ENCODE measurements at places on chromosomes 16 and 17.

DNA sequence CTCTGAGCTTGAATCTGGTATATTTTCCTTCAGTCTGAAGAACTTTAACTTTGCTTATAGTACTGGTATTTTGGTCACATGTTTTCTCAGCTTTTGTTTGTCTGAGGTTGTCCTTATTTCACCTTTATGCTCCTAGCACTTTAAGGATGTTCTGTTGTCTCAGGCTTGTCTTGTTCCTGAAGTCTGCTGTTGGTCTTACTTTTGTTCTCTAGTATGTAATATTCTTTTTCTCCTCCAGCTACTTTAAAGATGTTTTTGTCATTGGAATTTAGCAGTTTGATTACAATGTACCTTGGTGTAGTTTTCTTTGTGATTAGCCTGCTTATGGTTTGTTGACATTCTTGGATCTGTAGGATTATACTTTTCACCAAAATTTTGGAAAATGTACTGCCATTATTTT, 23.6 kb downstream of the RPTOR start:
- H3K4me1 ChIP-seq, result peaks cover 2% of the 10 kb centered on the region
- H3K4me3 ChIP-seq, result no peak overlapping the region
- no peaks in the 10 kb centered on the region for H3K36me3 ChIP-seq
- no peak for DNase-seq
- no peaks in the 10 kb centered on the region for H3K27me3 ChIP-seq

DNA sequence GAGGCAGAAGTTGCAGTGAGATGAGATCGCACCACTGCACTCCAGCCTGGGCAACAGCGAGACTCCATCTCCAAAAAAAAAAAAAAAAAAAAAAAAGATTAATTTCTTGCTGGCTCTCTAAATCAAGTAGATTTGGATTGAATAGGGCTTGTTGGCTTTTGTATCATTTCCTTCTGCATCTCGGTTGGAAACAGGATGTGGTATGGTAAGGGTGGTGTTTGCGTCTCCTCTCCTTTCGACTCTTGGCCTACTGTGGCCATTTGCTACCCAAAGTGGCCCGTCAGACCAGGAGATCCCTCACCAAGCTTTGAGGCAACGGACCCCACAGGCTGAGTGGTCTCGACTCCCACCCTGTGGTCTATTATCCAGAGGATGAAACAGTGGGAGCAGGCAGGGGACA, 168.0 kb upstream of the IRX3 start:
- no peak for DNase-seq
- H3K4me3 ChIP-seq, result no peak overlapping the region
- H3K27ac ChIP-seq, result no peak overlapping the region
- H3K27me3 ChIP-seq, result no peaks in the 10 kb centered on the region

- no peaks in the 10 kb centered on the region for H3K4me1 ChIP-seq
- H3K36me3 ChIP-seq, result no peaks in the 10 kb centered on the region
- no peak for DNase-seq
- H3K27me3 ChIP-seq, result no peaks in the 10 kb centered on the region
- no peak overlapping the region for H3K27ac ChIP-seq
- no peak overlapping the region for H3K4me3 ChIP-seq
These were observed 166.4 kb downstream of the C16orf95 start for GRCh38 chr16:87150681-87151280.

GRCh38 chr17:66364508-66364907, 62.1 kb downstream of the PRKCA start:
- DNase-seq, result no peak
- no peaks in the 10 kb centered on the region for H3K4me1 ChIP-seq
- no peak overlapping the region for H3K27ac ChIP-seq

GRCh38 chr17:79627766-79628690, 17.2 kb upstream of the RBFOX3 start:
- no peaks in the 10 kb centered on the region for H3K36me3 ChIP-seq
- H3K27me3 ChIP-seq, result no peaks in the 10 kb centered on the region
- H3K27ac ChIP-seq, result no peak overlapping the region
- no peak for DNase-seq

GRCh38 chr16:21646721-21647561, 5.5 kb downstream of the IGSF6 start:
- H3K27ac ChIP-seq, result no peak overlapping the region
- no peak for DNase-seq
- H3K4me3 ChIP-seq, result no peak overlapping the region
- H3K36me3 ChIP-seq, result no peaks in the 10 kb centered on the region

DNA sequence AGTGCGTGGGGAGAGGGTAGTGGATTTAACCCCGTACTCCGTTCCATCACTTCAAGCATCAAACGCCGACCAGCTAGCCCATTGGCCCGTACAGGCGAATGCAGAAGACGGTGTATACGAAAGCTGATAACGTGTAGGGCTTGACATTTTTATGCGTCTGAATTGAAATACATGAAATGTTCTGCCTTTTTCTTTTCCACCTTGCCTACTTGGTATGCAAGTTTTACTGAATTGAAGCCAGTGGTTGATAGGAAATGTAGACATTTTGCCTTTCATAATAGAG, 834 bp upstream of the STAT3 start:
- H3K27me3 ChIP-seq, result no peaks in the 10 kb centered on the region
- H3K4me1 ChIP-seq, result peaks cover 4% of the 10 kb centered on the region
- no peak for DNase-seq
- no peak overlapping the region for H3K27ac ChIP-seq

DNA sequence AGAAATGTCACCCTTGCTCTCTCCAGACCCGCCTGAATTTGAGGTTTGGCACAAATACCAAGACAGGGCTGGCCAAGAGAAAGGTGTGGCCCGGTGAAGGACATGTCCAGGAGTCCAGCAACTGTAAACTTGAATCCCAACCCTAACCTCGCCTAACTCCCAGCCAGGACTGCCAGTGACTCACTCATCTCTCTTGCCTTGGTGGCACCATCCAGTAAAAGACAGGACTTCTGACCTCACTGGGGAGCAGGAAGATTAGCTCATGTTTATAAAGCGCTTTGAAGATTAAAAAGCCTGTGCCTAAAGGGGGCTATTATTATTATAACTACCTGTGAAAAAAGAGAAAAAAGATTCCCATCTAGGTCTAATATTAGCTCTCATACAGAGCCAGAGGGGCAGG, 335.3 kb downstream of the SOX9 start:
- no peaks in the 10 kb centered on the region for H3K27me3 ChIP-seq
- no peak overlapping the region for H3K27ac ChIP-seq
- H3K36me3 ChIP-seq, result no peaks in the 10 kb centered on the region
- no peaks in the 10 kb centered on the region for H3K4me1 ChIP-seq
- no peak for DNase-seq

GRCh38 chr16:86471896-86472295, 38.4 kb upstream of the FOXF1 start:
- no peak for DNase-seq
- no peaks in the 10 kb centered on the region for H3K4me1 ChIP-seq
- H3K4me3 ChIP-seq, result no peak overlapping the region
- H3K27ac ChIP-seq, result no peak overlapping the region
- no peaks in the 10 kb centered on the region for H3K36me3 ChIP-seq
- H3K27me3 ChIP-seq, result no peaks in the 10 kb centered on the region

DNA sequence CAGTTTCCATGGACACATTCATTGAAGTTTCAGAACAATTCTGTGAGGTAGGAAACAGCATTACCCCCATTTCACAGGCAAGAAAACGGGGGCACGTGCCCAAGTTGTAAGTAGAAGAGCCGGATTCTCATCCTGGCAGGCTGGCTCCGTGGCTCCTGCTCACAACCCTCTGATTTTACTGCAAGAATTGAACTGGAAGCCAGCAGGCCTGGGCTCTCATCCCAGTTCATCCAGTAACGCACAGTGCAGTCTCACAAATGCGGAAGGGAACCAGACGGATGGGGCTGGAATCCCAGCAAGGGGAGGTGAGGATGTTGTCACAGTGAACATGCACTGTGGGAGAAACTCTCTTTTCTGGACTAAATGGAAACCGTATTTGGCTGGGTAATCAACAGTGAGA, 40.7 kb upstream of the DOC2B start:
- H3K36me3 ChIP-seq, result no peaks in the 10 kb centered on the region
- no peaks in the 10 kb centered on the region for H3K4me1 ChIP-seq
- H3K4me3 ChIP-seq, result no peak overlapping the region
- no peak for DNase-seq
- no peak overlapping the region for H3K27ac ChIP-seq
- no peaks in the 10 kb centered on the region for H3K27me3 ChIP-seq

- DNase-seq, result no peak
- no peak overlapping the region for H3K27ac ChIP-seq
- no peaks in the 10 kb centered on the region for H3K27me3 ChIP-seq
- no peaks in the 10 kb centered on the region for H3K36me3 ChIP-seq
- H3K4me1 ChIP-seq, result no peaks in the 10 kb centered on the region
- H3K4me3 ChIP-seq, result no peak overlapping the region
These were observed 14.2 kb downstream of the LYRM9 start for GRCh38 chr17:27878776-27879562.

GRCh38 chr17:57106836-57107497, 21.9 kb downstream of the AKAP1 start:
- H3K27me3 ChIP-seq, result no peaks in the 10 kb centered on the region
- DNase-seq, result no peak
- H3K4me1 ChIP-seq, result peaks cover 5% of the 10 kb centered on the region
- no peak overlapping the region for H3K4me3 ChIP-seq
- H3K36me3 ChIP-seq, result no peaks in the 10 kb centered on the region

DNA sequence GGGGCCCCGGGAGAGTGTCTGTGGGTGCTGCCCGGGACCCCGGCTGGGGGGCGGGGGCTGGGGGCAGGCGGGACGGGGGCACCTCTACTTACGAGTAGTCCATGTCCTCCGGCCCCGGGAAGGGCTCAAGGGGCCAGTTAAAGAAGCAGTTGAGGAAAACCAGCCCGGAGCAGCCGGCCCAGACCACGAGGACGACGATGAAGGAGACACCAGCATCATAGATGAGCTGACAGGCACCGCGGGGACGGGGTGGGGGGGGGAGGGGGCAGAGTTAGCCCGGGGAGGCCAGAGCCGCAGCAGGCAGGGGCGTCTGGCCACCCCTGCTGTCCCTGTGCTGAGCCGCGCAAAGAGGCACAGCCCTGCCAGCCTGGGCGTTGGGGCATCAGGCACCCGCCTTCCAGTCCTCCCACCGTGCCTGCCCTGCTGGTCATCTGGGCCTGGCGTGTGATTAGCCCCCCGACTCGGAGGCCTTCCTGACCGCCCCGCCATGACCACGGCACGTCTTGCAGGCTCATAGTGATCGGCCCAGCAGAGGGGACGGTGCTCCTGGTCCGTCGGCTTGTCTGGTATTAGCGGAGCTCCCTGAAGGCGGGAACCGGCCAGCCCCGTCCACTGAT, 29.0 kb upstream of the PITPNA start:
- peaks cover 5% of the 10 kb centered on the region for H3K4me1 ChIP-seq
- no peak overlapping the region for H3K27ac ChIP-seq
- no peaks in the 10 kb centered on the region for H3K36me3 ChIP-seq
- no peak overlapping the region for H3K4me3 ChIP-seq
- DNase-seq, result no peak

- no peak overlapping the region for H3K27ac ChIP-seq
- no peaks in the 10 kb centered on the region for H3K36me3 ChIP-seq
- no peak overlapping the region for H3K4me3 ChIP-seq
These were observed 132.3 kb downstream of the TMEM132E start for GRCh38 chr17:34711646-34712045.

GRCh38 chr17:67528751-67529436, 151.8 kb downstream of the PITPNC1 start:
- H3K27me3 ChIP-seq, result no peaks in the 10 kb centered on the region
- H3K4me3 ChIP-seq, result no peak overlapping the region
- peak overlapping the region; percentile 0 for H3K27ac ChIP-seq
- peak; percentile 86 for DNase-seq

DNA sequence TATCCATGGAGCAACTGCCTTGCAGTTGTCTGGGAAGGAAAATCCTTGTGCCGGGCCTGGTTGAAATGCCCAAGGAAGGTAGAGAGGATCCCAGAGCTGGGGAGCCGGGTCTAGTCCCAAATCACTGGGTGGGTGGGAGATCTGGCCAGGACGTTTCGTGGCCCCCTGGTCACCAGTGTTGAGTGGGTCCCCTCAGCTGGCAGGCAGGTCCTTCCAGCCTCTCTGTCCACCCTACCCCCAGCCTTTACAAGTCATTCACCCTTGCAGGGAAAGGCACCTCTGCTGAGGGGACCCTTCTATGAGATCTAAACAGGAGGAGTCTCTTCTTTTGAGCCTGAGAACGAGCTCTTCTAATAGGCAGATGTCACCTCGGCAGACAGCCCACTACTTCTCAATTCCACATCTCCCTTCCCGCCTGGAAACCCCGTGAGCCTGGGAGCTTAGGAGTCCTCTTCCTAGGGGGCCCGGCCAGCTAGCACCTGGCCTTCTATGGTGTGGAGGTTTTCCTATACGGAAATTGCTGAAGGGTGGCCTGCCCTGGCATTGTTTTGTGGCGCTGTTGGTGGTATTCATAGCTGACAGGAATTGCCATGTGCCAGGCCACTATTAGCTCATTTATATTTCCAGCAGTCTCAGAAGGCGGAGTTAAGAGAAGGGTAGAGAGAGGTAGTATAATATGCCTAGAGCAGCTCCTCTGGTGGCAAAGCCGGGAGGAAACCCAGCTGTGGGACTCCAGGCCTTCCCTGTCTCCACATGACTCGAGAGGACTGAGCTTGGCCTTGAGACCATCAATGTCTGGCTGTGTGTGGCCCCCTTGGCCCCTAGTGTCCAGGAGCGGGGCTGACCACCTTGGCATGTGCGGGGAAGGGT, 13.3 kb downstream of the MPRIP start:
- H3K27ac ChIP-seq, result no peak overlapping the region
- H3K36me3 ChIP-seq, result no peaks in the 10 kb centered on the region
- H3K27me3 ChIP-seq, result no peaks in the 10 kb centered on the region

DNA sequence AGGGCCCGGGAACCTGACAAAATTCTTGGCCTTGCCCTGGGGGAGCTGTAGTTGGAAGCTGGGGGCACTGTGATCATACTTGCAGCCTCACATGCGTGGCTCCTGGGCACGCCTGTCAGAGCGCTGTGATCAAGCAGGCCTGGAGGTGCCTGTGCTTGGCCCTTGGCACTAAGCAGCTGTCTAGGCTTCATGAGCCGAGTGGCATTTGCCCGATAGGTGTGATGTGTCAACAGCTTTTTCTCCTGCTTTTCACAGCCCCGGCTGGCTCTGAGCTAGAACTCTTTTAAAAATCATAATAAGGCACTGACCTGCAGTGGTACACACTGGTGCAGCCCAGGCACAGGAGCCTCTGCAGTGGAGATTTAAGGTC, 113.8 kb downstream of the SOCS1 start:
- H3K4me3 ChIP-seq, result no peak overlapping the region
- H3K27ac ChIP-seq, result no peak overlapping the region
- H3K27me3 ChIP-seq, result no peaks in the 10 kb centered on the region
- DNase-seq, result no peak
- H3K36me3 ChIP-seq, result no peaks in the 10 kb centered on the region

DNA sequence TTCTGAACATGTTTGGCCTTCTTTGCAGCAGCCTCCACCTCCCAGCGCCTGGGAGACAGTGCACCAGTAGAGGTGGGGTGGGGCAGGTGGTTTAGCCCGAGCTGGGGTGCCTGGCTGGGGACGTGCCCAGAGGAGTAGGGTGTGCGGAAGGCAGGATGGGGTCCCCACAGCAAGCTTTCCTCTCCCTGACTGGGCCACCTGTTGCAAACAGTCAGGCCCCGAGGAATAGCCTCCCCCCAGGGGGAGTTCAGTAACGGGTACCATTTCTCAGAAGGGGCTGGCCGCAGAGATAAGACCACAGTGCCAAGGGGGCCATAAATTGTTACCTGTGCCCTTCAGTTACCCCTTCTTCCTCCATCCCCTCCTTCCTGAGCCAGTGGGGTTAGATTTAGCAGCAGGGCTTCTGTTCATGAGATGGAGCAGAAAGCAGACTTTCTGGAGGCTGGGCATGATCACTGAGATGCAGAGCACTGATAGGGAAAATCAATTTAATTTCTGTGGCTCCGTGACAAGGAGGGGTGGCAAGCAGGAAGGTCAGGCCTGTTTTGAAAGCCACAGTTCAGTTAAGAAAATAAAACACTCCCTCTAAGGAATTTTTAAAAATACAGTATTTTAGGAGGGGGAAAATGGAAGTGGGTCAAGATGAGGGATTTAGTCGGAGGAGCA, 181.9 kb downstream of the MSI2 start:
- no peak overlapping the region for H3K4me3 ChIP-seq
- no peak overlapping the region for H3K27ac ChIP-seq
- no peak for DNase-seq
- H3K4me1 ChIP-seq, result peaks cover 2% of the 10 kb centered on the region
- no peaks in the 10 kb centered on the region for H3K36me3 ChIP-seq
- no peaks in the 10 kb centered on the region for H3K27me3 ChIP-seq

Measured in mesendoderm (in vitro differentiated cells).